ENCODE measurements at places on chromosomes 12 and 14.

GRCh38 chr12:92465786-92466295 lies 236.9 kb upstream of the PLEKHG7 start:
- no peak for DNase-seq

DNA sequence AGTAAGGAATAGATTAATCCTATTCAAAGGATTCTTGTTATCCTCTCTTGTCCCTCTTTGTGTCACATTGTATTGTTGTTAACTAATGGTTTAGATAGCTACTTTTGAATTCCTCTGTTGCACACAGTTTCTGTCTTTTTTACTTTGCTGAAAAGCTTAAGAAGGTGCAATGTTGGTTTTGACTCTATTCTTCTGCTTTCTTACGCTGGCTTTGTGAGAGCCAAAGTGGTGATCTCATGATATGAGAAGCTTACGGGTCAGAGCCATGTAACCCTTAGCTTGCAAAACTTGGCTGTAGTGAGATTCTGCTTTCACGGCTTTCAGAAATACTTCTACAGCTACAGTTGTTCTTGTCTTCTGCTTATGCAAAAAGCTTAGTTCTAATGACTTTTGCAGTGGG lies 239.7 kb downstream of the TRHDE start:
- no peak for DNase-seq

DNA sequence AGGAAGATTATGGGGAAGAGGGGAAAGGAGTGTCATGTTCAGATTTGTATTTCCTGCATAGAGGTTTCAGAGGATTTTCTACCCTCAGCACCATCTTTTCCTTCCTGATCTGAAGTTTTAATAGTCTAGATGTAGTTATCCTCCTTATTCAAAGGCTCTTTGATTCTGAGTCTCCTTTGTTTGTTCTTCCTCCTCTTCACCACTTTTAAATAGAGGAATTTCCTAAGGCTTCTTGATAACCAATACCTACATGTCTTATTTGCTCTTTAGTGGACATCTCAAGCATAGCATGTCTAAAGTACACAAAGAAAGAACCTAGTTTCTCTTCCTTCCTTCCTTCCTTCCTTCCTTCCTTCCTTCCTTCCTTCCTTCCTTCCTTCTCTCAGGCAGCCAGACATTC lies 8.3 kb downstream of the MGAT4C start:
- no peak for DNase-seq

DNA sequence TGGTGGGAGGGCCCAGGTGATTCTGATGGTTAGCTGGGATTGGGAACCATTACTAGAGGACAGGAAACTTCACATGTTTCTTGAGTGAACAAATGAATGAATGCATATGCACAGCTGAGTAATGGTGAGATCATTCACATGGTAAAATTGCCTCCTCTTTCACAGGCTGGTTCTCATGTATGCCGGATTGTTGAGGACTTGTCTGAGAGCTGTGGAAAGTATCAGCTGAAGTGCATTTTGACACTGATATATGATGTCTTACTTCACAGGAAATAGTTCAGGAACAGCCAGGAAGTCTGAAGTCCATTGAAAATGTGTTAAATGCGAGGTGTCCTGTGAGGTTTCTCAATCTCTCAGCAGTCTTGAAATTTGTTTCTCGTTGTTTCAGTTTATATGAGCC lies 77.6 kb upstream of the DACT1 start:
- no peak for DNase-seq

DNA sequence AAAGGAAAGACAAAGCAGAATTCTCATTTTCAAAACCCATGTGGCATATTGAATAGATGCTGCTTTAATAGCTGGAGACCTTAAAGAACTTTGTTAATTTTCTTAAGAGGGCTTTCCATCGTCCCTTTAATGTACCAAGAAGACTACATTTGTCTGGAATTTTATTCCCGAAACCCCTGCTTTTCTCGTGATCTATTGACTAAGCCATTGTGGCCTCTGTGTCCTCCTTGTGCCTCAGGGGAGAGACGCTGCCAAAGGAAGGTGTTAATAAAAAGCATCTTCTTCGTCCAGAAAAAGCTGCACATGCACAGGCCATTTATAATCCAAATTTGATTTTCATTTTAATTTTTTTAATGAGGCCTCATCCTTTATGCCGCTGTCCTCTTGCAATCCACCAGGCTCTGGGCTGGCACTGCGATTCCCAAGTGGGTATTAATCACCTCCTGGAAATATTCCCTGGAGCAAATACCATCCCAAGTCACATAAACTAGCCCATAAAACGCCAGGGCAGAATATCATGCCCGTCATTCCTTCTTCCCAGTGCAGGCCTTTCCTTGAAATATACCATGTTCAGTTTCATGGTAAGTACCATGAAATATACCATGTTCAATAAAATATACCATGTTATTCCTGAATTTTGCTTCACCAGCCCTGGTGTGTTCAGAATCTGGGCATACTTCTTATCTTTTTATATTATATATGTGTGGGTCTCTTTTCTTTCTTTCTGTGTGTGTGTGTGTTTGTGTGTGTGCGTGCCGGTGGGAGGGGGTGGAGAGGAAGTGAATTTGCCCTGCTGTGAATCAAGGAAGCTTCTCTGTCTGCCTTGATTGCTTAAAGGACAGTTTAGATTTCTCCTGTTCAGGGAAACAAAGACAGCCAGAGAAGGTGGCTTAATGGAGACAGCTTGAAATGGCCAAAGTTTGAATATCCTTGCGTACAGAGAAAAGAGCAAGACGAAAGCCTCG lies 147.6 kb downstream of the PHETA1 start:
- DNase-seq, result peak; percentile 20

GRCh38 chr12:77045183-77045582 lies 20.2 kb downstream of the E2F7 start:
- DNase-seq, result no peak

Data from NCI-H1417 treated with DMSO at 0.1 percent for 48 hours (cell line).